ENCODE measurements at places on chromosomes 5 and 9.

DNA sequence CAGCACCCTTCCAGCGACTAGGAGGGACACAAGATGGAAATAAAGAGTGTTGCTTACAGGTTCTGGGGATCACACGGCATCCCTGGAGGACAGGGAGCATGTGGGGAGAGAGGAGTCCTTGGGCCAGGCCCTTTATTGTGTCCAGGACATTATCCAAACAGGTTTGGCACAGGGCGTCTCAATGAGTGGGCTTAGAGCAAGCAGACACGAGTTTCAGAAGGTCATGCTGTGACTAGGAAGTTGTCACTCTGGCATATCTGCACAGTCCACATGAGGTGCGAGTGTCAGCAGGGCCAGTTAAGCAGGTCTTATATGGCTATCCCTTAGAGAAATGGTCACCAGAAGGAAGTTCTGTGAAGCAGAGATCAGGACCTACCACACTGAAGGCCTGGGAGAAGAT, 174.5 kb upstream of the OTULINL start:
- no peak for DNase-seq

- DNase-seq, result no peak
These were observed 211.4 kb downstream of the CWC27 start for GRCh38 chr5:64980176-64980575.

GRCh38 chr9:21903380-21903965, 90.7 kb downstream of the CDKN2A start:
- DNase-seq, result no peak

DNA sequence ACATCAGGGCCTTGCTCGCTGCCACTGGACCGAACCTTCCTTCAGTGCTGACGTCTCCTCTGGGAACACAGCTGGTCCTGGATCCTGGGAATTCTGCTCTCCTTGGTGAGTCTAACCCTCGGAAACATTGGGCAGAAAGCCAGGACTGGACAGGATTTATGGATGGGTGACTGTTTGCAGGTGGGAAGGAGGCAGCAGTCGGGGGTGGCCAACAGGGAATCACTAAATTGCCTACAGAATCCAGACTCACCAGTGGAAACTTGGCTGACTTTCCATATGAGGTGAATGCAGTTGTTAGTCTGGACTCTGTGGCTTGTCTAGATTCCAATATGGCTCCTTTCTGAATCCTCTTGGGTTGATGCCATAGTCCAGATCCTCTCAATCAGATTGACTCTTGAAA, 203.1 kb downstream of the SAXO1 start:
- no peak for DNase-seq

DNA sequence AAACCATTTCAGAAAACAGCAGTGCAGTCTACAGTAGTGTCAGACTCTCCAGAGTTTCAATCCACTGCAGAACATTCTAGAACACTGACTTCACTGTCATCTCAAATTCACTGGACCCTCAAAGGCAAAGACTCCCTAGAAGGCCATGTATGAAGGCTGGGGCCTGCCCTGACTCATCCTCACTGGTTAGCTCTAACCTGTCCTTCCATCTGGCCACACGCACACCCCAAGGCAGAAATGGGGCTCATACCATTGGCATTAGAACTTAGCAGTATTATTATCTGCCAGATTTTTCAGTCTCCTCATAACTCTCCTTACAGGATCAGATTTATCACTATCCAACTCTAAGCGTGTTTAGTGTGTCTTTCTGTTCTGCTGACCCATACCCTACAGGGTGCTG, 20.4 kb downstream of the S1PR3 start:
- no peak for DNase-seq

All from hematopoietic multipotent progenitor cell treated with erythropoietin and hydrocortisone succinate and interleukin-3 and kit ligand, for 17 days (in vitro differentiated cells).